ENCODE measurements at places on chromosomes 4 and X.
A peak's percentile ranks its signal among the peaks of the same experiment; 100 is the strongest.

GRCh38 chrX:38643903-38644302, 82.6 kb downstream of the TSPAN7 start:
- no peak for DNase-seq

DNA sequence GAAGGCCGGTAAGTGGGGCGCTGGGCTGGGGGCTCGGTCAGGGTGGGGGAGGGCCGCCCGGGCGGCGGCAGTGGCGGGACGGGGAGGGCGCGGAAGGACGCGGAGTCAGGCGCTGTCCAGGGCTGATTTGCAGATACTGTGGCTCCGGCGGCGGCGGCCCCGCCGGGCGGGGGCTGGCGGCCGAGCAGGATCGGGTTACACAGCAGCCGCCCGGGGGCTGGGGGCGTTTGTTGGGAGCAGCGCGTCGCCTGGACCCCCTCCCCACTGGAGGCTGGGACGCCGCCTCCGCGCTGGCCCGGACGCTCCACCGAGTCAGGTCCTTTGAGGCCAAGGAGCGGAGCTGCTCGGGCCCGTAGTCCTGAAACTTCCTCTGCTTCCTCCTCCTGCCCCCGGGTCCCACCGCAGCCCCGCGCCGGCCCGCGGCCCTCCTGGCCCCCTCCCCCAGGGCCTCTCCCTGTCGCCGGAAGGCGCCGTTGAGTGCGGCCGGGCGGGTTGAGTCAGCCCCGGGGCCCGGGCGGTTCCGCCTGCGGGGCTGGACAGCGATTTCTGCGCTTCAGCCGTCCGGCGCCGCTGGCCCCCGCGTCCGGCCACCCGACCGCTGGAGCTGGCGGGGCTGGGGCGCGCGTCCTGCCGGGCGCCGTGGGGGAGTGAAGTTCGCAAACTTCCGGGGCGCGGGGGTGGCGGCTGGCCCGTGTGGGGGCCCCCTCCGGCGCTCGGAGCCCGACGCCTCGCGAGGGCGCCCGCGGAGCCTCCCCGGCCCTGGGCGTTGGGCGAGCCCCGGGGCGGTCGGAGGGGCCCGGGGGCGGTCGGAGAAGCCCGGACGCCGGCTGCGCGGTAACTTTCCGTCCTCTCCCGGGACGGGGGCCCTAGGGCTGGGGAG, 746 bp downstream of the REST start:
- peak; percentile 50 for DNase-seq

DNA sequence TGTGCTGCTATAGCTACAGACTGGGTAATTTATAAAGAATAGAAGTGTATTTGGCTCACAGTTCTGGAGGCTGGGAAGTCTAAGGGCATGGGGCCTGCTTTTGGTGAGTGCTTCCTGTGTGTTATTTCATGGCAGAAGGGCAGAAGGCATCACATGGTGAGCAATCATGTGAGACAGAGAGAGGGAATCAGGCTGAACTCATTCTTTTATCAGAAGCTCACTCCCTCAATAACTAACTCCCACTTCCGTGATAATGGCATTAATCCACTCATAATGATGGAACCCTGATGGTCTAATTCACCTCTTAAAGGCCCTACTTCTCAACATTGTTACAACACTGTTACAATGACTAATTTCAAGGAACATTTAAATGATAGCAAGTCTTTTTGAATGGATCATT, 129.4 kb downstream of the FAT4 start:
- DNase-seq, result no peak

DNA sequence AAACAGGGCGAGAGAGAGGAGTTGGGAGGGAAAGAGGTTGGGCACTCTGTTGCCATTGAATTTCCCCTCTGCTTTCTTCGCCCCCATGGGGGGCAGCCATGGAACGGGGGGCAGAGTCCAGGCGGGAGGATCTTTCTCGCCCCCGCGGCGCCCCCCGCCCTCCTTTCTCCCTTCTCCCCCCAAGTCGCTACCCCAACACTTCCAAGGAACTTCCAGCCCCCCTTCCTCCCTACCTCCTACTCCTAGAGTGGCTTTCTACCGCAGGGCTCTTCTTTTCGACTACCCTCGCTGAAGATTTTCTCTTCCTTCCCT, 594 bp upstream of the STAG2 start:
- DNase-seq, result no peak

GRCh38 chrX:84339507-84340364, 151.7 kb upstream of the RPS6KA6 start:
- DNase-seq, result peak; percentile 1

Data from CD4-positive, alpha-beta T cell treated with Interleukin-15 for 4 hours (primary cell).